ENCODE measurements at places on chromosomes 1 and 21.

DNA sequence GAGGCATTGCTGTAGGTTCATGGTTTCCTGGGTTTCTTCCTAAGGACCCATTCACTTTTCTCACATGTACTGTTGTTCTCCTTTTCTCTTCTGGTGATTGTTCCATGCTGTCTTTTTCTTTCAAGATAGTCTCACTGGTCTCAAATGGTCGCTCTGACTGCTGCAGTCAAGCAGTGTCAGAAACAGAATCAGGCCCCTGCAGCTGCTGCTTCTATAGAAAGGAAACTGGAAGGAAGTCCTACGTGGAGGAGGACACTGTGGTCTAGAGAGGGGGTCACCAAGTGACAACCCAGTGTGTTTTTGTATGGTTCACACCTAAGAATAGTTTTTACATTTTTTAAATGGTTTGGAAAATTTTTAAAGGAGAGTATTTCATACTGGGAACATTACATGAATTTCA lies 2.4 kb downstream of the NECAP2 start:
- no peak for DNase-seq

DNA sequence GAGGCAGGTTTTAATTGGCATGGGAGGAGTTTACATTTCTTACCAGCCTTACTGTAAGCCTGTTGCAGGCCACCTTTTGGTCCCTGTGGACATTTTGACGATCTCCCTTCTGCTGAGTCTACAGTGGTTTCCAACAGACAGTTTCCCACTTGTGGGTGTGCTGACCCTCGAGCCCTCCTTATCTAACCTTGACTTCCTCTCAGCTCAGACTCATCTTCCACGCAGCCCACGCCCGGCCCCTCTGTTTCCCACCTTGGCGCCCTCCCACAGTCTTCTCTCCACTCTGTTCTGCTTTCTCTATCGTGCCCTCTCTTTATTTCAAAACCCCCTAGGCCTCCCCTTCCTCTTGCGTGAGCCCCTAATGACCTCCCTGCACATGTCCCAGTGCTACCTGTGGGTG lies 6.1 kb upstream of the ARL8A start:
- no peak for DNase-seq

DNA sequence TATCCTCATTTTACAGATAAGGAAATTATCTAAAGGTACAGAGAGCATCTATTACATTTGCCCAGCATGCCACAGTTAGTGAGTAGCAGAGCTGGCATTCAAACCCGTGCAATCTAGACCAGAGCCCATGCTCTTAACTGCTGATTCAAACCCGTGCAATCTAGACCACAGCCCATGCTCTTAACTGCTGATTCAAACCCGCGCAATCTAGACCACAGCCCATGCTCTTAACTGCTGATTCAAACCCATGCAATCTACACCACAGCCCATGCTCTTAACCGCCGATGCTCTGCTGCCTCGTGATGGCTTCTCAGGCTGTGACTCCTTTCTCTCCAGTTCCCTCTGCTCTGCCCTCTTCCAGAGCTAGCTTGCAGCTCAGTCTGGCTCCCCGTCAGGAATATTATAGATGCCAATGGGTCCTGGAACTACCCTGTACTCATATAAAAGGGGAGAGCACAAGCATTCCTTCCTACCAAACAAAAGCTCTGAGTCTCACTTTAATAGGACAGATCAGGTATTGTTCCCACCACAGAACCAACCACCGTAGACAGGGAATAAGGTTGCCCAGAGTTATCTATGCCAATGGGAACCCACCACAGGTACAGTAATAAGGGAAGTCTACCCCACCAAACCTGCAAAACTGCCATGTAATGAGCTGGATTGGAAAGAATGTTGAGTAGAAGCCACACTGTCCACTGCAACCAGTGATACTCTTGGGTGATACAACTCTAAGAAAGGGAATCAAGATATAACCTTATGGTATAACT lies 78.4 kb downstream of the SMYD3 start:
- DNase-seq, result no peak

DNA sequence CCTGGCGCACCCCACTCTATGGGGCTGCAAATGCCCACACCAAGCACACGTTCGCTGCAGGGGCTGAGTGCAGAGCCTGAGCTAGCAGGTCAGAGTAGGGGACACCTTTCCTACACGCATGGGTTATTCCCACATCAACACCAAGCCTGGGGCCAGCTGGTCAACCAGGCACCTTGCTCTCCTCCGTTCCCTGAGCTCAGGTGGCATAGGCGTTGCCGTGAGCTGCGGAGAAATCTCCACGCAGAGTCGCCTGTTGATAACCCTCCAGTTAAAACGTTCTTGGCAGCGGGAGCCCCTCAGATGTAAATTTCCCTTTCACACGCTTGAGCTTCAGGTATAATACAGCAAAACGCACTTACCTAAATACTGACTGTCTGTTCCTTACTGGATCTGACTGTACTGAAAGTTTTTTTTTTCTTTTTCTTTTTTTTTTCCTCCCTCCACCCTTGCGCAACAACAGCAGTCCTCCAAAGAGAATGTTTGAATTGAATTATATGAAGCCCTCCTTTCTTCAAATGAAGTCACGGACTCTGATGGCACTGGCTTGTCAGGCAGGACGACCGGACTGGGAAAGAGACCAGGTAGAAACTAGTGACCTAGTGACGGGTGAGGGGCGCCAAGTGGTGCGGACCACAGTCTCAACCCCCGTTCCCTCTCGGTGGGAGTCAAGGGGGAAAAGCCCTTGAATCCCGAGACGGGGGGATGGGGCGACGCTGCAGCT lies 2.1 kb downstream of the BRINP3 start:
- DNase-seq, result no peak

- no peak for DNase-seq
Measured at GRCh38 chr21:33293811-33294216, 27.6 kb downstream of the IL10RB start.

- DNase-seq, result no peak
Measured at GRCh38 chr1:218760601-218761570, 412.8 kb upstream of the LYPLAL1 start.

DNA sequence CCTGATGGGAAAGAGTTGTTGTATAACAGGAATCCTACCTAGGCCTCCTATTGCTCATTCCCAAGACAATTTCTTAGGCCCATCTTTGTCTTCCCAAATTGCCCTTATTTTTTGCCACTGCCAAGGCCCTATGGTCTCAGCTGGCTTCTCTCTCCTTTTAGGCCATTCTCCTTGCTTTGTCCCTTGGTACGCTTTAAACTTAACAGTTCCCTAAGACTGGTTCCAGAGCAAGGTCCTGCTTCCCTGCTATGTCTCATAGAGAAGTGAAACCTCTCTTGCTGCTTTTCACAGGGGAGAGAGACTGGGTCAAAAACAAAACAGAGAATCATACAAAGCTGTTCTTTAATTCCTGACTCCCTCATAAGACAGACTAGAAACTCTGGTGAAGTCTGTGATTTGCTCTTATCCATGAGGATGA lies 77.1 kb downstream of the XCL2 start:
- DNase-seq, result no peak

- no peak for DNase-seq
Measured at GRCh38 chr1:235503403-235504121, 690 bp downstream of the B3GALNT2 start.

DNA sequence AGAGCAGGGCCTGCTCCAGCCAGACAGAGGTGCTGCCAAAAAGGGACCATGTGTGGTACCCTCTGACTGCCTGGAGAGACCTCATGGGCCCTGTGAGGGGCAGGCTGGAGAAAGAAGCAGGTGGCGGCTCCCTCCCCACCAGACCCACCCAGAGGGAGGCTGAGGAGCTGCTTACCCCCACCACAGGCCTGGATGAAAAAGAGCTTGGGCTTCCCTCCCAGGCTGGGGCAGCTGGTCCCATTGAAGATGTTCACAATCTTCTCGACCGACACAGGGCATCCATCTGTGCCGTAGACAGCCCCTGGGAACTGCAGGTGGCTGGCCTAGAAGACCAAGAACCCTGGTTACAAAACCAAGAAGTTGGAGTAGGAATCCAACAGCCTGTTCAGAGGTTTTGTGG lies 19.6 kb downstream of the CASP9 start:
- DNase-seq, result no peak

DNA sequence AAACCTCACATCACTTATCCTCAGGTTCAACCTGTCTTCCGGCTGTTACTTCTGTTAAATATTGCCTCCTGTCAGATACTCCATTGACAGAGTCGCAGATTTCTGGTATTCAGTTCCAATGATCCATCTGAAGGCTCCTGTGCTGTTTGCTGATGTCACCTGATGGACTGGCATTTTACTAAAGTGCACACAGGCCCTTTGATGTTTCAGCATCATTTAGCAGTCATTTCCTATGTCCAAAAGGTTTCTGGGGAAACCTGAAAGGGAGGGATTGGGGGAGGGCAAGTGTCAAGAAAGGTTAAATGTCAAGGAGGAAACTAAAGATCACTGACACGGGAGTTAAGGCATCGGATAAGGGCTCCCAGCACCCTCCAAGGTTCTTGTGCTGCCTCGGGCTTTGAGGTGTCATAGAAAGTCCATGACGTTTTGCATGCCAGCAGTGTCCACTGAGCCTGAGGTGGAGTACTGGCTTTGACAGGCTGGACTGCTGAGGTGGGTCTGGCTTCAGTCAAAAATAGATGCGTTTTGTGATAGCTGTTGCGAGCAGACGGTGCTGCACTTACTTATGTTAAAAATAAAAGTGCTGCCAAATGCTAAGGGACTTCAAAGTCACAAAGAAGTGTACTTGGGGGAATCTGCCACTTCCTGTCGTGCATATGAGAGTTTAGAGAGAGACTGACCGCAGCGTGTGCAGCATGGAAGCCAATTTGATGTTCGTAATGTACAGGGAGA lies 30.8 kb downstream of the XCL2 start:
- no peak for DNase-seq

DNA sequence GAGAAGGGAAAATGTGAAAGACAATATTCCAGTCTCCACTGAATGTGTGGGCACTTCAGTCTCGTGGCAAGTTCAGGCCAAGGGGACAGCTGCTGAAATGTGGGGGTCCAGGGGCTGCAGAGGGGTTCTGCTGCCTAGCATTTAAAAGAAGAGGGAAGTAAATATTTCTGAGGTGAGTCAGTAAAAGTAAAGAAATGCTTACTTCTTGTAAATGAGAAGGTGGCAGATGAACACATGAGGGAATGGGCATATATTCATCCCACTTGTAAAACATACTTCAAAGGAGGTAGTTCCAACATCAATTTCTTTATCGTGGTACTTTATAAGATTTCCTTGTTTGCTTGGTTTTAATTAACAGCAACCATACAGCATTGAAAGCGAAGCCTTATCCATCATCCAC lies 63.1 kb upstream of the HIVEP3 start:
- no peak for DNase-seq

DNA sequence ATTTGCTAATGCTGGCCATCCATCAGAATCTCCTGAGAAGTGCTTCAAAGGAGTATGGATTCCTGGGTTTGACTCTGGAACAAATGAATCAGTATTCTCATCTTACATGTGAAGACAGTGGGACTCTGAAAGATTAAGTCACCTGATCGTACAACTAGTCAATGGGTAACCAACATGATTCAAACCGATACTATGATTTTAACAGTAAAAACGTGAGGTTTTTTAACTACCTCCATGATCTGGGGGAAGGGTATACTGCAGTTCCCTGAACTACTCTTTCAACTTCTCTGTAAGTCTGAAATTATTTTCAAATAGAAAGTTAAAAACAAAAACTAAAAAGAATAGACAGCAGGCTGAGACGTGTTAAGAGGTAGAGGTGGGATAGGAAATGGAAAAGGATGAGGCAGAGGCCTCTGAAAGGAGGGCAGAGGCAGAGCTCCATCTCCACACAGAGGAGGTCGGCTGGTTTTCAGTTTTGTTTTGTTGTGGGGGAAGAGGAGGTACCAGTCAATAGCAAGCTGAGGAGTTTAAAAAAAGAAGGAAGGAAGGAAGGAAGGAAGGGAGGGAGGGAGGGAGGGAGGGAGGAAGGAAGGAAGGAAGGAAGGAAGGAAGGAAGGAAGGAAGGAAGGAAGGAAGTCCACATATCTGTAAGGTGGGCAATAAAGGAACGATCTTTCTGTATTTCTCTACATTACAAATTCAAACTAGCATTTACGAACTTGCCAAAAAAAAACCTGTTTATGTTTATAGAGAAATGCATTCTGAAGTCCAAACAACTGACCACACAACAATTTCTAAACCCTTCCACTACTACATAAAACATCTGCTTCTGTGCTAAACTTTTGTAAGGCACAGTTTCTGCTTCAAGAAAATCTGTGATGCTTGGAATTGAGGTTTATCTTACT lies 213.1 kb downstream of the RERE start:
- DNase-seq, result no peak

DNA sequence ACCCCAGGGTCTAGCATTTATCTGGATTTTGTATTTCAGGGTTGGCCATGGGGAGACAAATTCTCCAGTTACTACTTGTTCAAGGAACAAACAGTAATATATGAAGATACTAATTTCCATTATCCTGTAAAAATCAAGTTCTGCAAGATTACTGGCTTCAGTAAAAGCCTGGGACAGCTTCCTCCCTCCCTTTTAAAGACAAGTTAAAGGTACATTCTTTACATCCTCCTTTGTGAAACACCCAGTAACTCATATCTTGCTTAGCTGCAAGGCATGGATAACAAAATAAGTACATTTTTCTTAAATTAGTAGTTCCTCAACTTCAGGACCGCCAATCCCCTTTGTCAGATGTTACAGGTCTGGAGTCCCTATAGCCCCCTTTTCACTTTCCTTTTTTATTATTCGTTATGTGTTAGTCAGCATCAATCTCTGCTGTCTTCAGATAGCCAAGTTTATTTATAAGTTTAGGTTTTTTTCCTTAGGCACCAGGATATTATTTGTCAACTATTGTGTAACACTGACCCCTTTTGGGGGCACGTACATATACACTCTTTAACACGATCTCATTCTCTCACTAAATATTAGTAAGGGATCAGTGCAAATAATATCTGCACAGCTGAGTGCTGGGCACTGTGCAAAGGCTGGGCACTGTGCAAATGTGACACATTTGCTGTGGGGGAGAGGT lies 9.8 kb downstream of the ERRFI1 start:
- no peak for DNase-seq

DNA sequence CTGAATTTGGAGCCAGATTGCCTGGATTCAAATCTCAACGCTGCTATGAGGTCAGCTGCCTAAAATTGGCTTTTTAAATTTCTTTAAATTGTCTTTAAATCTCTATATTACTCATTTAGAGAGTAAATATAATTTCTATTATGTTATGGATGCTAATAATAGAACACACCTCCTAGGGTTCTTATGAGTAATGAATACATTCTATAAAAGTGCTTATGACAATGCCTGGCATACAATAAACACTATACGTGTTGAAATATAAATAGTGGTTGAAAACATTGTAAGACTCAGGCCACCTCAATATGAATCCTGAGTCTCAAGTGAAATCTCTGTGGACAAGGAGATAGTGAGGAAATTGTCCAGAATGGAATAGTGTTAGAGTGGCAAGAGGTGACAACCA lies 31.0 kb upstream of the PHGDH start:
- DNase-seq, result no peak

DNA sequence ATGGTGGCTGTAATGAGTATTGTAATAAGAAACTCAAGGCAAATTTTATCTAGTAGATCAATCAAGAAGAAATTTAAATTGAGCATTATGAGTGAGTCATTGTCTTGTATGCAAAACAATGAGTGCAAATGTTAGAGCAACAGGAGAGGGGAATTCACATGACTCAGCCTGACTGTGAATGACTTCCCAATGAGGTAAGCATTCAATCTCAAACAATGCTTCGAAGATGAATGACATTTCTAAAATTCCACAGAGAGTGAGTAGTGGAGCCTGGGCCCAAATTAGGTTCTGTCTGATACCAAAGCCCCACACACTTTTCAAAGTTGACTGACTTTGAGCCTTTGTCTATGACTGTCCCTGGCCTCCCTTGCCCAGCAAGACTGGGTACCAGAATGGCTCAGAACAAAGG lies 738.0 kb downstream of the PTPRU start:
- peak; percentile 94 for DNase-seq

All from iPS DF 19.7 (cell line).